ENCODE measurements at places on chromosomes 1 and 21.

GRCh38 chr1:214912127-214912526 is 170.4 kb upstream of the KCNK2 start:
- no peak for DNase-seq

DNA sequence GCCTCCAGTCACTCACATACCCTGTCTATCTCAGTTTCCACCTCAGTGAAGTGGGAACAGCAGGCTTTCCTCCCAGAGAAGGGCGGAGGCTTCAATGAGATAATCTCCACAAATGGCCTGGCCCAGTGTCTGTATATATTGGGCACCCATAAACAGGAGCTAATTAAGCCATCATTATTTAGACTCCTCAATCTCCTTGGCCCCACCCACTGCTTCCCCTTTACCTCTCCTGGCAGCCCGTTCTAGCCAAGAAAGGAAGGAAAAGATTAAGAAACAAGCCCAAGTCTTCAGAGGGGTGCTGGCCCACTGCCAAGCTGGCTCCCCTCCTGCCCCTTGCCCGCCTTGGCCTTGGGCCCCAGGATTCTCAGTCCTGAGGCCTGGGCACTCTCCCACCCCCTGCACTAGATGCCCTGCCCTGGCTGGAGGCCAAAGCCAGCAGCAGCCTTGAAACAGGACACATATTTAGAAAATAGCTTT is 15.9 kb upstream of the EPB41 start:
- DNase-seq, result no peak

- DNase-seq, result no peak
Measured at GRCh38 chr1:5992814-5993555, 760 bp upstream of the NPHP4 start.

- DNase-seq, result peak; percentile 65
Measured at GRCh38 chr1:99180343-99180808, 83.9 kb upstream of the PLPPR4 start.

DNA sequence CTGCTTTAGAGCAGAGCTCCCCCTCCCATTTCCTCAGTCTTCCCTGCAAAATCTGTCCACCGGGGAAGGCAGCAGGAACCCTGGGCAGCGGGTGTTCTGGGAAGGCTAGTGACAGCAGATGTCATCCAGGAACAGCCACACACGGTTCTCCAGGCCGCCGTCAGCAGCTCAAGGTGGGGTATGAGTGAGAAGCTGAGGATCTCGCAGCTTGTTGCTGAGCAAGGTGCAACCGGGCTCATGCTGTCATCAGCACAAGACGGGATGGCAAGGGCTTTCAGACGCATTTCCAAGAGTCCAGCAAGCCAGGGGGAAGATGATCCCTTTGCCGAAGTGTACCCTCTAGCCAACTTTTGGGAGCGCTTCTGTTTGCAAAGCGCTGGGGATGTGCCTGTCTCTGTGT is 23.0 kb upstream of the SPSB1 start:
- no peak for DNase-seq

DNA sequence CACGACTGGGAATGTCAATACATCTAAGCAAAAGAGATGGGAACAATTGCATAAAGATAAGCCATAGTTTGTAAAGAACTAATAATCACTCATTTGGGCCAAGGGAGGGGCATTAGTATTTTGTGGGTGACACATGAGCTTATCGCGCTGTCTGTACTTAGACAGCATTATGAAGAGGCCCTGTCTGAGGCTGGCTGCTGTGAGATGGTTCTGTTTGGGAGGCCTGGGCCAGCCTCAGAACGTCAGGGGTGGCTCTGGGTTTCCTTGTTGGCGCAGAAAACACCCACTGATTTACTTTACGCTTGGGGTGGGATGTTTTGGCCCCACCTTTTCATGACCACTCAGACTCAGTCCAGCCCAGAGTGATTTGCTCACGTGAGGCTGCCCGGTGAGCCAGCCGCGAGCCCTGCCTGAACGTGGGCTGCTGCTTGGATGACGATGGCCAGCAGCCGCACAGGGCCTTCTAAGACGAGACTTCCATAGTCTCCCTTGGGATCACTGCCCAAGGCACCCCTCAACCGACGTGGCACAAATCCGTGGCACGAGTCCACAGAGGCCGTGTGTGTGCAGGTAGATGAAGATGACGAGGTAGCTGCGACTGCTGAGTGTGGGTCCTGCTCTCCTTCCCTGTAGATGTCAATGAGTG is 18.7 kb downstream of the UMODL1 start:
- DNase-seq, result no peak

GRCh38 chr1:96296991-96297390 is 424.6 kb upstream of the PTBP2 start:
- DNase-seq, result no peak

DNA sequence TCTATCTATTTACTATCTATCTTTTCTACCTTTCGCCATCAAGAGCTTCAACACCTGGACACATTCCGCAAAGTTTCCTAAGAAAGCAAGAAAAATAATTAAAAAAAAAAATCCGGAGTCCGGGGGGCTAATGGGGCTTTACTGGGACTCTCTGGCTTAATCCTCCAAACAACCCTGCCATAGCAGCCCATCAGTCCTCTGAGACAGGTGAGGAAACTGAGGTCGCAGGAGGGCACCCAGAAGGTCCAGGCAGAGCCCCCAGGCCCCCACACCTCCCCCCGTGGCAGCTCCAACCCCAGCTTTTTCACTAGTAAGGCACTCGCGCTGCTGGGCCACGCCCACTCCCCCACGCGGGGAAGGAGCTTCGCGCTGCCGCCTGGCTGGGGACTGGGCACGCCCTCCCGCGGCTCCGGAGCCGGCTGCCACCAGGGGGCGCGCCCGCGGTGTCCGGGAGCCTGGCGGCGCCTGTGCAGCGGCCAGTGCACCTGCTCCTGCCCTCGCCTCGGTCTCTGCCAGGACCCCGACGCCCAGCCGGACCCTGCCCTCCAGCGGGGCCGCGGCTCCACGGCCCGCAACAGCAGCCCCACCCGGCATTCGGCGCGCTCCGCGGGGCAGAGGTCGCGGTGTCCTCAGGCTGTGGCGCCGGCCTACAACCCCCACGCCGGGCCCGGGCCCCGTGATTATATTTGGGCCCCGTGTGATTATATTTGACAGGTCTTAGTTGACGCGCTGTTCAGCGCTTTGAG is 54.1 kb upstream of the SAMD11 start:
- no peak for DNase-seq

- DNase-seq, result no peak
Measured at GRCh38 chr1:186615332-186615731, 64.9 kb downstream of the PTGS2 start.

GRCh38 chr21:37800456-37801061 is 115.7 kb downstream of the KCNJ6 start:
- no peak for DNase-seq

All from forelimb muscle (tissue), 1 donor.